ENCODE measurements at places on chromosomes 3 and 15. TPM values are rescaled to one million over a fixed set of nuclear protein-coding genes. Genes with fewer than 3 reads are reported as not detected.

GOLGA8K gene
- total RNA-seq: 0.66 TPM

- DNase-seq: no peak
Observed at GRCh38 chr3:127684871-127685707, 12.3 kb downstream of the ABTB1 start.

- no peak for DNase-seq
Observed at GRCh38 chr3:64894006-64894405, 206.2 kb upstream of the ADAMTS9 start.

- DNase-seq: no peak
Observed at GRCh38 chr3:18044971-18045880, 302.8 kb upstream of the TBC1D5 start.

DNA sequence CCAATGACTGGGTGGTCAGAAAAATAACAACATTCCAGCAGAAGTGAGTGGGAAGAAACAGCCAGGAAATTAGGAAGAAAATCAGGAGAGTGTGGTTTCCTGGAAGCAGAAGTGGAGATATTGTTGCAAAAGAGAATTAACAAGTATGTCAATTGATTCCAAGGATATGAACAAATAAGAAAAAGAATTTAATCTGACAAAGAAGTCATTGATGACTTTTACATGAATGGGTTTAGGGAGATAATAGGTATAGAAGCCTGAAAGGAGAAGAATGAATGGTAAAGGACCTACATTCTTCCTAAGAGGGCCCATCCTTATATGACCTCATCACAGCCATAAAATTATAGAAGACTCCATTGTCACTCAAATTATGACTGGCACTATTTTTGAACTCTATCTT lies 1440.1 kb downstream of the OTOL1 start:
- no peak for DNase-seq

GOLGA8G gene
- total RNA-seq: not detected

GRCh38 chr15:55108448-55108847 lies 88.3 kb downstream of the RSL24D1 start:
- DNase-seq: no peak

DNA sequence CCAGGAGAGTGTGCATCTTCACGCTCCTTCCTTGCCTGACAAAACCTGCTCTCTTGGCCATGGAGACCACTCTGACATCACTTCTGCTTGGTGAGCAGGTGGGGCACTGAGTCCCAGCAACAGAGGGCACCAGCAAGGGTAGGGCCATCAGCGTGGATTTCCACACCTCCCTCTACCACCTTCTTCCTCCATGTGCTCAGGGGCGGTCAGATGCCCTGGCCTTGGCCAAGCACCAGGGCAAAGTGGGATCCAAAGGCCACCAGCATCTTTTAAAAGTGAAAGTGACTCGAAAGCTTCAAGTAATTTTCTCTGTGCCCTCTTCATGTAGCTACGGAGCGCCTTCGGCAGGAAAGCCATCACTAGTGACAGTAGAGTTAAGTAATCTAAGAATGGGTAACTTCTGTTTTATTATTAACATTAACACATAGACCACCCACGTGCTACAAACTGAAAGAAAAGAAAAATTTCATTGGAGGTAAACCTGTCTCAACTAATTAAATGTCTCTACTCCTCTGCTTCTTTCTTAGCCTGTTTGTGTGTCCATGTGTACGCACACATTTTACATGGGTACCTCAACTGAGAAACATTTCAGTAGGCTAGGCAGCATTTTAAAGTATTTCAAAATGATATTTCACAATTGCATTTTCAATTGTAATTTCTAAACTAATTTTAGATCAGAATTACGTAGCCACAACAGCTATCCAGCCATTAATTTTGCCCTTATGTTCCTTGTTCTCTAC lies 57.9 kb downstream of the CHSY1 start:
- no peak for DNase-seq

DNA sequence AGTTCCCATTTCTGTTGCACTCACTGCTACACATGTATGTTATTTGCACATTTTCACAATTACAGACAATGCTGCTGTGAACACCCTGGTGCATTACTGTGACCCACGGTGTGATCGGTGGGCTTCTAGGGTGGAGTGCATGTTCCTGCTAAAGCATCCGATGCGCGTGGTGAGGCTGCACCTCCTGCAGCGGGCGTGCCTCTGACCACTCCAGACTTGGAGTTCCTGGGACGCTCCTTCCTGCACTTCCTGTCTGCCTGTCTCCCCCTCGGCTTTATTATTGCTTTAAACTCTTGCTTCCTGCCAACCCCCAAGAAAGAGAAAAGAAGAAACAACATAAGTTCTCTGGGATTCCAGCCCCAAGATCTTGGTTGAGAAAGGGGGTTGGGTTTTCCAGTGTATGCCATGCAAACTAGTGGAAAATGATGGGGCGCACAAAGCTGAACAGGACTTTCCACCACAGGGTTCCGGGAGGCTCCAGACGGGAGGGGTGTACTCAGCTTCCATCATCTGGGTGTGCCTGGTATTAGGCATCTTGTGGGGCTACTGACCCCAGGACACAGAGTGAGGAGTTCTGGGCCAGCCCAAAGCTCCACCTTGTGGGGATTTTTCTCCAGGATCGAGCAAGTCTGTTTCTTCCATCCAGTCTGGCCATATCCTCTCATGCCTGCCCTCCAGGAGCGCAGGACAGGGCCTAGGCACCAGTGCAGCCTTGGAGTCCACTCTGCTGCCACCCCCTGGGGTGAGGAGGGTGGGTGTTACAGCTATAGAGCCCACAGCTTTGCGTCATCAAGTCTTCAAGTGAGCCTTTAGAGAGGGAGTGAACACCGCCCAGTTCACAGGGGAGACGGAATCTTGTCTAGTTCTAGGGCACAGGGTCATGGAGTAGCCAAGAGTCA lies 11.2 kb downstream of the RPL32 start:
- no peak for DNase-seq

DNA sequence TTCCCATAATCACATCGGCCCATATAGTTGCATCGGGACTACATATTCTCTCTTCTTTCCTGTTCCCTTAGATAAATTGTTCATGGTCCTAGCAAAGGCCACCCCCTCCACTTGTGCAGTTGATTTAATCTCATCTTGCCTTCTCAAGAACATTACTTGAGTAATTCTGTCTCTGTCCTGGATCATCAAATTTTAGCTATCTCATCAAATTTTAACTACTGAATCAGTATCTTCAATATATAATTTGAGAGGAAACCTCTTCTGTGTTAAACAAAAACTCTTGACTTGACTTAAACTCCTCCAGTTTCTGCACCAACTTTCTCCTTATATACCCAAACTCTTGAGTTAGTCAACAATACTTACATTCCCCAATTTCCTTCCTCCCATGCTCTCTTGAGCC lies 4.2 kb upstream of the PRR23B start:
- DNase-seq: no peak

DNA sequence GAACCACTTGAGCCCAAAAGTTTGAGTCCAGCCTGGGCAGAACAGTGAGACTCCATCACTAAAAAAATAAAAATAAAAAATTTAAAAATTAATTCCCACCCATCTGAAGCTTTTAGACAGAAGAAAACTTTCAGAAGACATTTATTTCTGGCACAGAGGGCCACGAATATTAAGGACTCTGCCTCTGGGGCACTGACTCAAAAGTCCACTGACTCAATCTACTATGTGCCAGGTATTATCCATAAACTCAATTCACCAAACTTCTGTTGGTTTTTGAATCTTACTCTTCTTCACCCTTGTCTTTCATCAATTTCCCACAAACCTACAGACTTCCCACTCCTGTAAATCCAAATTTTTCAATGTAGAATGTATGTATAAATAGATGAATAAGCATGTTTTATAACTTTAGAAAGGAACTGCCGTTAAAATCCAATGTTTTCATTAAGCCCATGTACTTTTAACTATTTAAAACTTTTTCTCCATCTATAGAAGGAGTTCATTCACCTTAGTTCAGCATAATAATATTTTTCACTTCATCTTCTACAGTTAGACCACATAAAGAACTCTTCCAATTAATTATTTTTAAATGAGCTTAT lies 19.9 kb downstream of the ATP13A3 start:
- no peak for DNase-seq

LRRC2 gene
- total RNA-seq: 1.9 TPM

GRCh38 chr3:126858887-126859286 lies 124.0 kb upstream of the PLXNA1 start:
- no peak for DNase-seq

CHCHD6 gene
- 12.3 TPM for total RNA-seq

CHRNA5 gene
- 20.3 TPM for total RNA-seq

- no peak for DNase-seq
Observed at GRCh38 chr15:85412066-85412465, 31.7 kb downstream of the AKAP13 start.

GRCh38 chr15:53473435-53473834 lies 286.0 kb downstream of the WDR72 start:
- no peak for DNase-seq

GRCh38 chr15:95410757-95411156 lies 919.7 kb upstream of the NR2F2 start:
- no peak for DNase-seq

DNA sequence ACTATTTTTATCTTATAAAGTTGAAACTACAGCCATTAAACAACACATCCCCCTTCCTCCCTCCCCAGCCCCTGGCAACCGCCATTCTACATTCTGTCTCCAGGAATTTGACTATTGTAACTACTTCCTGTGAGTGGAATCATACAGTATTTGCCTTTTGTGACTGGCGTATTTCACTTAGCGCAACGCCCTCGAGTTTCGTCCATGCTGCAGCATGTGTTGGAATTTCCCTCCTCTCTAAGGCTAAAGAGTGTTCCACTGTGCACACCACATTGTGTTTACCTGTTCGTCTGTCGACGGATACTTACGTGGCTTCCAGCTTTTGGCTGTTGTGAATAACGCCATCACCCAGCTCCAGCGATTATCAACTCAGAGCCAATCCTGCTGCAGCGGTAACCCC lies 52.0 kb upstream of the DLG1 start:
- no peak for DNase-seq

GRCh38 chr15:41584636-41585126 lies 25.7 kb downstream of the TYRO3 start:
- DNase-seq: no peak

CAPN3 gene
- total RNA-seq: 8.1 TPM

DNA sequence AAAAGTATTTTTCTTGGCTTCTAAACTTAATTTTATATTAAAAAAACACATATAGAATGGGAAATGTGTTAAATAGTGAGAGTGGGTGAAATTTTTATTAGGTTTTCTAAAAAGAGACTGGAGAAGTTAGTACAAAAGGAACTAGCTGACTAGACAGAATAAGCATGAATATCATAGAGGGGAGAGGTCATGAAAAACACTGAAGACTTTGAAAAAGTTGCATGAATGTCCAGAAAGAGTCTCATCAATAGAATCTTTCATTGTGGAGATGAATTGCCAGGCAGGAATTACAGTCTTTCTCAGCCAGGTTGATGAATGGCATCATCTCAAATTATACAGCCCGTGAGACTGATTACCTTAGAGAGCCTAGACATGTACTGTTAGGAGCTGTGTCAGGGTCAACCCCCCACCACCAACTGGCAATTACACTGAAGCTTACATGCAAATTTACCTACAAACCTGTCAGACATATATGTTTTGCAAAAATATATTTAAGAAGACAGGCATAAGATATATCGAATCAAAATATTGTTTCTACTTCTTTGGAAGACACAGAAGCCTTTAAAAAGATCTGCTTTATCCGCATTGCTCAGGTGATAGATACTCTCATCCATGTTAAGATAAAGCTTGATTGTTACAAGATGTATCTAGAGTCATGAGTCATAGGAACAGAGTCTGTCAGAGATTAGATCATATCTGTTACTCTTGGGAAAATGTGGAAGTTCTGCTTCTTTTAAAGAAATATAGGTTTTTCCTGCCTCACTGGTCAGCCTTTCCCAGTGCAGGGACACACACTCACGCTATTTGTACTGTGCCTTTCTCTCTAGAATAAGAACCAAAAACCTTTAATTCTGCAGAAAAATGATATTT lies 34.8 kb upstream of the PFN2 start:
- no peak for DNase-seq

MME gene
- 111 TPM for total RNA-seq

DNA sequence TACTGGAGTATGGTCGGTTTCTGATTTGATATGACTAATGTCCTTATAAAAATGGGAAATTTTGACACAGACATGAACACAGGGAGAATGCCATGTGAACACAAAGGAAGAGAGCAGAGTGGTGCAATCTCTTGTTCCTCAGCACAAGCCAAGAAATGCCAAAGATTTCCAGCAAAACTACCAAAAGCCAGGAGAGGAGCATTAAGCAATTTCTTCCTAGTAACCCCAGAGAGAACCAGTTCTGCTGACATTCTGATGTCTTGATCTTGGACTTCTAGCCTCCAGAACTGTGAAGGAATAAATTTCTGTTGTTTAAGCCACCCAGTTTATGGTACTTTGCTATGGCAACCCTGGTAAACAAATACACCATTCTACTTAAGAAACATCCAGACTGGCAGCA lies 227.8 kb upstream of the MRPL3 start:
- DNase-seq: no peak

HEG1 gene
- 47.6 TPM for total RNA-seq

GOLGA8H gene
- total RNA-seq: 0.46 TPM

GRCh38 chr15:63940966-63941620 lies 105.2 kb downstream of the DAPK2 start:
- DNase-seq: no peak

GMNC gene
- 0.26 TPM for total RNA-seq

DNA sequence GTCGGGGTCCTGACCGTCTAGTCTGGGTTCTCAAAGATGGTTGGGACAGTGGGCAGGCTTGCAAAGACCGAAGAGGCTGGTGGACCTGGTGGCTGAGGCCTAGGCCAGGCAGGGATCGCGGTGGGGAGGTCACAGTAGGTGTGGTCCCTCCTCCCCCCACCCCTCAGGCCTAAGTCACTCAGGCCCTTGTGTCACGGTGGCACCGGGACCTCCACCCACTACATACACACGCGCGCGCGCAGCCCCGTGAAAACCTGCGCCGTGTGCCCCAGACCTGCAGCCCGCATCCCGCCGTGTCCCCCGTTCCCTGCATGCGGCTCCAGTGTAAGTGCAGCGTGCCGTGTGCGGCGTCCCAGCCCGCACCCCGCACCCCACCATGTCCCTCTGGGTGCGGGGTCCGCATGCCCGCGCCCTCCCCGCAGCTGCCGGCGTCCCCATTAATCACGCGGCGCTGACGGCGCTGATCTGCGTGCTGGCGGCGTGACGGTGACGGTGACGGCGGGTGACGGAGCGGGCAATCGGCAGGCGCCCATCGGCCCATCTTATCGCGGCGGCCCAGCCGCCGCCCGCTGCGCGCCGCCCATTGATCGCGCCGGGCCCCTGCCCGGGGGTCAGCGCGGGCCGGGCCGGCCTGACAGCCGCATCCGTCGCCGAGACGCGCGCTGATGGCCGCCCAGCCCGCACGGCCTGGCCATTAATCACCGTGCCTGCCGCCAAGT lies 24.4 kb downstream of the SEC61A1 start:
- DNase-seq: no peak

CLDN18 gene
- 6.7 TPM for total RNA-seq

- no peak for DNase-seq
Observed at GRCh38 chr15:96947296-96948229, 617.1 kb downstream of the NR2F2 start.

COL7A1 gene
- total RNA-seq: 9.4 TPM

- DNase-seq: no peak
Observed at GRCh38 chr3:111944372-111944771, 34.5 kb upstream of the ABHD10 start.
